CD4-positive, alpha-beta memory T cell (primary cell): ENCODE measurements at places on chromosomes 6 and 20.

DNA sequence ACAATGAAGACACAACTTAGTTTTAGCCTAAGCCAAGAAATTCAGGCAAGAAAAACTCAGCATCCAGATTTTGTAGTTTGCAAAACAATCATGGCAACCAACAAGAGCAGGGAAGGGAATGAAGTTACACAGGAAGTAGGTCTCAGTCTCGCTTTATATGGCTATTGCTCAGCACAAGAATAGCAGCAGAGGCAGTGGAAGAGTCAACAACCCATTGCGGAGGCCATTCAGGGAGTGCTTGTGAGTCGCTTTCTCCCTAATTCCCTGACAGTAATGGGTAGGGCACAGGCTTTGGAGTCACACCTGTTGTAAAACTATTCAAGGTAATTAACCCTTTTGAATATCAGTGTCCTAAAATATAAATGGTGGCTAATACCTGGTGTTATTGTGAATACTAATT lies 238.5 kb downstream of the HDGFL1 start:
- DNase-seq = no peak

GRCh38 chr6:40425192-40425919 lies 161.8 kb downstream of the LRFN2 start:
- no peak for DNase-seq

- no peak for DNase-seq
Measured at GRCh38 chr6:105608711-105609374, 206.0 kb upstream of the PREP start.

DNA sequence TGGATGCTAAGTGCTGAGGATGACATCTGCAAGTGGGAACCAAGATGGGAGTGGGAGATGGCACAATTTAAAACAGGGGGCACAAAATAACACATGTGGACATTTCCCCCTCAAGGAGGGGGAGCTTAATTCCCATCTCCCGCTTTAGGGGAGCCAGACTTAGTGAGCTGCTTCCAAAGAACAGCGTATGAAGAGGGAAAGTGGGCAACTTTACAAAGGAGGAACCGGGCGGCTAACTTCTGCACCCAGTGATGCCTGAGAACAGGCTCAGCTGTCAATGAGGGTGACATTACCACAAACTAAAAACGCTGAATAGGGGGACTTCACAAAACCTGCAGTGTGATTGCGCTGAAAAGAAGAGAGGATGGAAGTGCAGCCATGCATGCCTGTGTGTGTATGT lies 95.5 kb upstream of the NXT1 start:
- no peak for DNase-seq

GRCh38 chr6:56483929-56484328 lies 158.8 kb downstream of the DST start:
- no peak for DNase-seq

DNA sequence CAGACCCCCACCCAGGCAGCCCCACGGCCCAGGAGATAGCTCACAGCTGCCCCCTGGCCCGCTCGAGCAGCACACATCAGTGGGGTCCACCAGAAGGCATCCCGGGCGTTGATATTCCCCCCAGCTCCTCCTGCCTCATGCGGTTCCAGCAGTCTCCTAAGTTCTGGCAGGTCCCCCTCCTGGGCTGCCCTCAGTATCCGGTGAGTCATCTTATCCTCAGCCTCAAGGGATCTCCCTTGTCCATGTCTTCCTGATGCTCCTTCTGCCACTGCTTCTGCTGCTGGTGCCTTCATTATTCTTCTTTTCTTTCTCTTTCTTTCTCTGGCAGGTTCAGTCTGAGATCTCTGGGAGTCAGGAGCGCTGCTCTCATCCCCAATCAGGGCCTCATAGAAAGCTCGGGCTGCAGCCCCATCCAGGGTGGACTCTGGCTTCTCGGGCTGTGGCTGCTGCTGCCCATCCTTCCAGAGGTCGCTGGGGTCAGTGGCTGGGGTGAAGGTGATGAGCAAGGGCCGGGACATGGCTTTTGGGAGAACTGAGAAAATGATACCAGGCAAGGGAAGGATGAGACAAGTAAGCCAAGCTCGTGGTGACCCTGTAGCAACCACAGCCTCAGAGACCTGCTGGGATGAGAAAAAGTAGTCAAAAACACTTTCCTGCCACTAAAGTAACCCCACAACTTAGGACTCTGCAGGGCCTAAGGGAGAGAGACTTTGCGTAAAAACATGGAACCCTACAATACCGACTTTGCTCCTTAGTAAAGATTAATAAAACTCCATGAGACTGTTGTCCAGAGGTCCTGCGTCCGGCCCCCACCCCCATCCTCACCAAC lies 622 bp downstream of the GPANK1 start:
- no peak for DNase-seq

- no peak for DNase-seq
Measured at GRCh38 chr6:162055365-162055764, 672.2 kb downstream of the PRKN start.

DNA sequence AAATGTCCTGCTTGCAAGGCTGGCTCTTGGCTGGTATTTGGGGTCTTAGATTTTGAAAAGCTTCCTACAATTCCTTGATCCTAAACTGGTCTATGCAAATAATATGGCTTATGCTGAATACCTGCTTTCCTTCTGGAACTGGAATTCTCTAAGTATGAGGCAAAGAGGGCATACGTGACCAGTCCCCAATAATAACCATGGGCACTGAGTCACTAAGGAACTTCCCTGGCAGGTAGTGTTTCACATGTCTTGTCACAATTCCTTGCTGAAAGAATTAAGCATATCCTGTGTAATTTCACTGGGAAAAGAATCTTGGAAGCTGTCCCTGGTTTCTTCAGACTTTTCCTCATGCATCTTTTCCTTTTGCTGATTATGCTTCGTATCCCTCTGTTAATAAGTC lies 106.5 kb downstream of the MMS22L start:
- DNase-seq = no peak

- no peak for DNase-seq
Measured at GRCh38 chr6:81859884-81860283, 107.4 kb upstream of the TENT5A start.

GRCh38 chr6:5941188-5941587 lies 65.5 kb downstream of the NRN1 start:
- DNase-seq = no peak

- DNase-seq = no peak
Measured at GRCh38 chr6:5950361-5950785, 56.4 kb downstream of the NRN1 start.

- no peak for DNase-seq
Measured at GRCh38 chr6:135867332-135867731, 15.8 kb downstream of the PDE7B start.

DNA sequence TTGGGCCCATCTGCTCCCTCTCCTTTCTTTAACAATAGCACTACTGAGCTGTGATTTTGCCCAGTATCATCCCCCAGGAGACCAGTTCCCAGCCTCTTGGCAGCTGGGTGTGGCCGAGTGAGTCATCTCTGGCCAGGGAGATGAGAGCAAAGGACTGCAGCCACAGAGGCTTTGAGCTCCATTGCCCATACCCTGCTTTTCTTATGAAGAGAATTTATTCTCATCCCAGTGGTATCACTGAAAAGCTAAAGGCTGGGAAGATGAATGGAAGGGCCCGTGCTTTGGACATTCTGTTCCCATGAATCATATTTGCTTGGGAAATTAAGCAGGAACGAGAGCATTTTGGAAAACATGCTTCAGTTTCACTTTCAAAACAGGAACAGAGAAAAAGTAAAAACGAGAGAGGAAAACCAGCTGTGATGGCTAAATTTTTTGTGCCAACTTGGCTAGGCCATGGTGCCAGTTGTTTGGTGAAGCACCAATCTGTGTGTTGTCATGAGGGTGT lies 14.9 kb downstream of the CST3 start:
- DNase-seq = no peak

DNA sequence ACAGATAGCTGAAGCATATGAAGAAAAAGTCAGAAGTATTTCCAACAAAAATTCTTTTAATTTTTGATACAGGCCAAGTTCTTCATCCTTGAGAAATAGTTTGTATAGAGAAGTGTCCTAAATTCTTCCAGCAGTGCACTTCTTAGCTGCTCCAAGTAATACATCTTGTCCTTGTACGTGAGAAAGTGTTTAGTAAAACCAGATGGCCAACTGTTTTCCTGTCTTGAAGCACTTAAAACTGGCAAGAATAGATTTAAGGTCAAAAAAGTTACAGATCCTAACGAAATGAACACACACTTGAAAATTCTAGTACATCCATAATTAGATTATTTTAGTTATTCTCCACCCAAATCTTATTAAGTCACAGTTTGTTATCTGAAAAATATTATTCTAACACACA lies 52.2 kb upstream of the HSF2 start:
- no peak for DNase-seq

DNA sequence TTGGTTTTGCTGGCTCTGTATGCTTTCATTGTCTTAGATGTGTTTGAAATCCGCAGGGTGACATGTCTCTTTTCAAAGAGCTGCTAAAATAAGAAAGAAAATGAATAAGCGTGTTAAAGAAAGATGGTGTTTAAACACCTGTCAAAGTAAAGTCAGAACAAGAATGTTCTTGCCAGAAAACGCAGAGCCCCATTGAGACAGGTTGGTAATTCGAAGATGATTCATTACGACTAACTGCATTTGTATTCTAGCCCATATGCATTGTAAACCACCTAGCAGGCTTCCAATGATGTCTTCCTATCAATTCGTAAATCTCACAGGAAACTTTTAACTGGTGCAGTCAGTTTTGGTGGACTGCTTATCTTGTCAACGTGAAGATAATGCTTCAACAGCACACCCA lies 16.8 kb downstream of the PHACTR2 start:
- no peak for DNase-seq

- no peak for DNase-seq
Measured at GRCh38 chr6:43900560-43900915, 130.5 kb downstream of the VEGFA start.

DNA sequence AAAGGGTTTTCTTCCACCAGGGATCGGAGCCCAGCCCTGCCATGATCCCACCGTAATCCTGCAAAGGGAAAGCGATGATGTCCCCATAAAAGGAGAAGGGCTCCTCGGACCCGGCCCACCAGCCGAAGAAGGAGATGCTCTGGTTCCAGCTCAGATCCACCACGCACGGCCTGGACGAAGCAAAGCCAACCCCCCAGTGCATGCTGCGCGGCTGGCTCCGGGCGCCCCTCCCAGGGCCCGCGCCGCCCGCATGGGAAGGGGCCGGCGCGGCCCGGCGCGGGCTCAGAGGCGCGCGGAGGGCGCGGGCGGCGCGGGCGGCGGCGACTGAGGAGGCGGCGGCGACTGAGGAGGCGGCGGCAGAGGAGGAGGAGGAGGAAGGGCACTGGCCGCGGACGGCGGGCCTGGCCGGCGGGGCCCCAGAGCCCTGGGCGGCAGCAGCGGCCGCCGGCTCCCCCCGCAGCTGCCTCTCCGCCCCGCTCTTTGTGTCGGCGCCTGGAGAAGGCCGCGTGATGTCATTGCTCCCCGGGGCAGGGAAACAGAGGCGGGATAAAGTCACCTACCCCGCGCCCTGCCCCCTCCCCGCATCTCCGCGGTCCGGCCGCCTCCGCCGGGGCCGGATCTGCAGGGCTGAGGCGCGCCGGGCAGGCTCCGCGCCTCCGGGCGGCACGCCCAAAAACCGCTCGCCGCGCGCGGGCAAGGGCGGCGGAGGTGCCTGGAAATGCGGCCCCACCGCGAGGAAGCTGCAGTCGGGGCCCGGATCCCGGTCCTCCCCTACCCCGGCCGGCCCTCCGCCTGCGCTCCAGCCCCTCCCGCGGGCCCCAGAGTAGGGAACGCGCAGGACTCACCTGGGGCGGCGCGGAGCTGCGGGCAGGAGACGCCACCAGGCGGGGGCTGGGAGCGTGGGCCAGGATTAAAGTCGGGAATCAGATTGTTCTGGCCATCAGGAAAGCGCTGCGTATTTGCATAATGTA lies at the start of gene FAXC:
FAXC (minus strand) TSS at position 504 of the 971 bp plus-strand sequence; CDS start at position 202, 302 bp downstream.
- DNase-seq = no peak

- no peak for DNase-seq
Measured at GRCh38 chr6:17831135-17831534, 124.4 kb upstream of the NUP153 start.

DNA sequence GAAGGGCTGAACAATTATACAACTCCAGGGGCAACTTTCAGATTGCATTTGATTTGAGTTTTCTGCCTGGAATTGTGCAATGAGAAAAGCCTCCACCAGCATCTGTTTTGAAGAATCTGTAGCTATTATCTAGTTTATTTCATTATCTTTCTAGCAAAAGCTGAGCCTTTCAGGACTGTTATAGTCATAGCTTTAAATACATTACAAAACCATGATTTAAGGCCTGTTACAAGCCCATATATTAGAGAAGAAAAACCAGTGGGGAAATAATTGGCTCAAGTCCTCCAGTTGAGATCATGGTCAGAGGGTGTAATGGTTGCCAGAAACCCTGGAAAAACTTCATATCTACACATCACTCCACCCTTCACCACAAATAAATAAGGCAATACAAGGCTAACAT lies 676.2 kb downstream of the HDGFL1 start:
- no peak for DNase-seq

GRCh38 chr6:65680232-65680631 lies 26.8 kb downstream of the EYS start:
- no peak for DNase-seq

GRCh38 chr6:133761706-133762105 lies 127.2 kb upstream of the TCF21 start:
- DNase-seq = no peak

- no peak for DNase-seq
Measured at GRCh38 chr6:124008000-124008987, 204.6 kb downstream of the NKAIN2 start.

DNA sequence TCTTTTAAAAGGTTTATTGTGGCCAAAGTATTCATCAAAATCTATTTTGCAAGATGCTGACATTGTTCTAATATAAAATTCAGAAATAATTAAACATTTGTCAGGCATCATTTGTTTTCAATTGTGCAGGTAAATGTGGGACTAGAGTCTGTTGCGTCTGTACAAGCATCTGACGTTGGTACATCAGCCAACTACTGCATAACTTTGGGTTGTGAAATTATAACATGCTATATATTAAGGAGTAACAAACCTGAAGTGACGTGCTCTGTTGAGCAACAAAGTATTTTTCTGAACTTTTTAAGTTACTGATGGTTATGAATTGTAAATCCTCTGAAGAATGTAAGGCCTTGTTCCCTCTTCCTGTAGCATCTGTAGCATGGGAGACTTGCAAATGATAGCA lies 66.0 kb downstream of the RNF182 start:
- DNase-seq = no peak

DNA sequence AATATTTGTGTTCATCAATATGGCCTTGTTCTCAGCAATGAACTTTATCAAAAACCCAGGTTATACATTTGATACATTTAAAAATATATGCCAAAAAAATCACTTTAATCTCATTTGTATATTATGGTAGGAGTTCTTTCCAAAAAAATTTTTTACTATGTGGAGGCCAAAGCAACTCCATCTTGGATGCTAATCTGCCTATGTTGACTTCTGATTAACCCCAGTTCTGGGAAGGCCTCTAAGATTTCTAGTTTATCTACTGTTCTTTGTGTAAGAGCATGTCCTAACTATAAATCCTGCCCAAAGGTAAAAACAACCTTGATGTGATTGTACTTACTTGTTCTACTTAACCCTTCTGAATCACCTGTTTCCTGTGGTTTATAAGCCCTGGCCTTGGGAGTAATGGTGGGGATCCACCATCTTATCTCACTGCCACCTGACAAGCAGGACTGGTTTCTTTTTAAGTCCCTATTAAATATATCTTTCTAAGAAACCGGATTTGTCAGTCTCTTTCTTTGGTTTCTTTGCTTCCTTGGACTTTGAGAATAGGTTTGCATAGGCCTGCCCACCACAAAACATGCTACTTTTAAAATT lies 46.7 kb downstream of the RNGTT start:
- DNase-seq = no peak
